Activated T-cell treated with anti-CD3 and anti-CD28 coated beads, Interleukin-2, amount 50 U/mL, for 24 hours (primary cell): ENCODE measurements at places on chromosomes 7 and 10.

- DNase-seq, result no peak
Observed at GRCh38 chr10:104862-105565, 30.2 kb upstream of the ZMYND11 start.

GRCh38 chr10:72013202-72013945 is 49.2 kb downstream of the CHST3 start:
- no peak for DNase-seq

DNA sequence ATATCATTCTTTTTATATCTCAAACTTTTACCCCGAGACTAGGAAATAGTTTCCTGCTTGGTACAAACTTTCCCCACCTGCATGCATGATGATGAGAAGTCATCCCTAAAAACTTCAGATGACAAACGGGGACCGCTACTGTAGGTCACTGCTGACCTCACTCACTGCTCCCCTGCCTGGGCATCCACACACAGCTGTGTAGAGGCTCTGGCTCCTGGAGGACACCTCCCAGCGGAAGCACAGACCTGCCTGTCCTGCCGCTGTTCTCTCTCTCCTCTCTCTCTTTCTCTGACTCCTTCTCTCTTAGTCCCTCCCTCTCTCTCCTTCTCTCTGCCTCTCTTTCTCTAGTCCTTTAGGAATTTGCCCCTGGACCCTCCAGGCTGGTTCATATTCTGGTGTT is 202.9 kb upstream of the PITRM1 start:
- no peak for DNase-seq

DNA sequence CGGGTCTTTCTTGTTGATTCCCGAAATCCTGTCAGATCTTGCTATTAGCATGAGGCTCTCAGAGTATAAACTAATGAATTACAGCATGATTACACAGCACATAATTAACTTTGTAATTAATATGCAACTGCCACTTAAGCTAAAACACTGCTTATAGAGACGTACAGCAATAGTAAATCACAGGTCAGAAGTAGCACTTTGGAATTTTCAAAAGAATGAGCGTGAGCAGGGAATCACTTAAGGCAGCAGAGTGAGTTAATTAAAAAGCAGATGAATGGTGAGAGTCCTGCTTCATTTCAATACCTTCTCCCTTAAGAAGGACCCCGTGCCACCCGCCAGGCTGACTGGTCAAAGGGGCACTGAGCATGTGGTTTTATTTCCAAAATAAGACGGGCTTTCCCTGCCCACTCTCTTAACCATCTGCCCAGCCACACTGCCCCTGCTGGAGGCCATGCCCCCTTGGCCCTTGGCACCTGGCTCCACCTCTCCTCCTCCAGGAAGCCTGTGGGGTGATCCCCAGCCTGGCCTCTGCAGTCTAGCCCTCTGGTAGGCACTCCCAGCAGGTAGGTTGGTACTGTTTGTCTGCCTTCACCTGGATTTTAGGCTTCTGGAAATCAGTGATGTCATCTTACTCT is 117.8 kb downstream of the ZMIZ1 start:
- DNase-seq, result no peak

GRCh38 chr7:30202671-30203070 is 67.9 kb downstream of the MTURN start:
- no peak for DNase-seq

DNA sequence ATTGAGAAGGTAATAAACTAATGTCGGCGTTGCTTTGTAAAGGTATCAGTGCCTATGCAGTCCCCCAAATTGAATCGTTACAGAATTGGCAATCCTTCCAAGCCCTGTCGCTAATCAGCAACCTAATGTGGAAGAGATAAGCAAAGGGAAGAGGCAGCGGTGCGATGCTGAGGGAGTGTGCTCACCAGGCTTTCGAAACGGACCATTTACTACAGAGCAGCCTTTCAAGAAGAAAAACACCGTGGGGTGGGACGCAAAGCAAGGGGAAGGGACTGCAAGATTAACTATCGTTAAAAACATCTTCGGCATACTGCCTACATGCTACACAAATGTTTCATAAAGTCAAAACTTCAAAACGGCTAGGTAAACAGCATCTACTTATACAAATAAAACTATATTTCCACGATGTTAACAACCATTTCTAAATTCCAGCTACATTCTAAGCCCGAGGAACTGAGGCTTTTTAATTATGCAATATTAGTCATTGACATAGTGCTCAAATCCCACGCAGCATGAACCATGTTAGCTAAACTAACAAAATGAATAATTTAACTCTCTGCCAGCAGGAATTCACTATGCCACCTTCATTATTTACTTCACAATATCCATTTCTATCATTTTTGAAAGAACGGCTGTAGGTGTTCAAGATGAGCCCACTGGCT is 85.2 kb downstream of the CHCHD3 start:
- DNase-seq, result no peak

GRCh38 chr7:55100544-55101327 is 81.9 kb downstream of the EGFR start:
- DNase-seq, result no peak

- no peak for DNase-seq
Observed at GRCh38 chr10:121914661-121915060, 13.2 kb downstream of the ATE1 start.

DNA sequence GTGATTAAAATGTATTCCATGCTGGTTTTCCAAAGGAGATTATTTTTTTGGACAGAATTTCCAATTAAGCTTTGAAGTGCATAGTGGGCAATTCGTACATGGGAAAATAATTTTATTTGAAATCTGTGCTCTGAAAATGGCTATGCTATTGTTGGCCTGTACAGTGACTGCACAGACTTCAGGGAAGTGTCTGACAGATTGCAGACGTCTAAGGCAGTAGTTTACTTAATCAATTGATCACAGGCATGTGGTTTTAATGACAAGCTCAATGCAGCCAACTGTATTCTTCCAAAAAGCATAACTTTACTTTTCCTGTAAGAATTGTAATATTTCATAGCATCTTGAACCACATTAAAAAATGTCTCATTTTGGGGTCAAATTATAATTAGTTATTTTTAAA is 102.0 kb downstream of the SEMA3C start:
- no peak for DNase-seq

DNA sequence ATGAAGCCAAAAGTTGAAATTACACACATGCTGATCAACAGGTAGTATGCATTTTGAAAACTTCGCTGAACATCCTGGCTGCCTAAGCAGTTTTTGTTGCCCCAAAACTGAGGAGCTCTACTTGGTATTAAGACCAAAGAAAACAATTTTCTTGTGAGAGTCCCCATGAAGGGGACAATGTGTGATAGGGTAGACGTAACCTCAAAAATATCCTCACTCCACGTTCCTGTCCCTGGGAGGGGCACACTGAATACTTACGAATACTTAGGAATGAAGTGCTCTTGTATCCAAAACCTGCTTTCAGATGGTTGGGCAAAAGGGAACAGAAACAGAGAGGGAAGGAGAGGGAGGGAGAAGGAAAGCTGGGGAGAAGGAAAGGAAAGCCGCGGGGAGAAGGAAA is 24.7 kb downstream of the CCDC6 start:
- no peak for DNase-seq

DNA sequence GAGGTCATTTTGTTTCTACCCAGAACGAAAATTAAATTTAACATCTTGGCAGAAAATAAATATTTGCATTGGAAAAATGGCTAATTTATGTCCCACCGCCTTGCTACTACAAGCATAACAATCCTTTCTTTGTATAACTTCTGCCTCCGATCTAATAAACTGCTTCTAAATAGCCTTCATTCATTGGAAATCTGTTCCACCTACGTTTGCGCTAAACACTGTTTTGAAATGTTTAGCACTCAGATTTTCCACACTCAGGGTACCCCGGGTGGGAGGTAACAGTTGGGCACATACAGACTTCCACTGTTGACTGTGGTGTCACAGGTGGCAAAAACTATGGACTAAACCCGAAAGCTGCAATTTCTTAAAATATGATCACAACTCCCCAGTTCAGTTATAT is 96.4 kb downstream of the FGFR2 start:
- DNase-seq, result no peak

GRCh38 chr7:49397750-49398149 is 375.7 kb upstream of the VWC2 start:
- DNase-seq, result no peak

DNA sequence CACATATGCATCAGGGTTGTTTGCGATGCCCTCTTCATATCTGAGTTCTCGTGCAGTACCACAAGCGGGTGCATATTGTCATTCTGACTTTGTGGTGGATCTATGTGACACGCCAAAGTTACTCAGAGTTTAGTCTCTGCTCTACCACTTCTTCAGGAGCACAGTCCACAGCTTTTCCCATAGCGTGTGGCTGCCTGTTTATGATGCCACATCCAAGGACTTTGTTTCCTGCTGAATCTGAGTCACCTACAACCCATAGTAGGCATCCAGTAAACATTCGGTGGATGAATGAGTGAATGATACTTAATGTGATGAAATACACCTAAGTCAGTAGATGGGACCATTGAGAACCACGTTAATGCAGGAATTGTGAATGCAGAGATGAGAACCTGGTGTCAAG is 15.0 kb downstream of the ADRA2A start:
- no peak for DNase-seq

DNA sequence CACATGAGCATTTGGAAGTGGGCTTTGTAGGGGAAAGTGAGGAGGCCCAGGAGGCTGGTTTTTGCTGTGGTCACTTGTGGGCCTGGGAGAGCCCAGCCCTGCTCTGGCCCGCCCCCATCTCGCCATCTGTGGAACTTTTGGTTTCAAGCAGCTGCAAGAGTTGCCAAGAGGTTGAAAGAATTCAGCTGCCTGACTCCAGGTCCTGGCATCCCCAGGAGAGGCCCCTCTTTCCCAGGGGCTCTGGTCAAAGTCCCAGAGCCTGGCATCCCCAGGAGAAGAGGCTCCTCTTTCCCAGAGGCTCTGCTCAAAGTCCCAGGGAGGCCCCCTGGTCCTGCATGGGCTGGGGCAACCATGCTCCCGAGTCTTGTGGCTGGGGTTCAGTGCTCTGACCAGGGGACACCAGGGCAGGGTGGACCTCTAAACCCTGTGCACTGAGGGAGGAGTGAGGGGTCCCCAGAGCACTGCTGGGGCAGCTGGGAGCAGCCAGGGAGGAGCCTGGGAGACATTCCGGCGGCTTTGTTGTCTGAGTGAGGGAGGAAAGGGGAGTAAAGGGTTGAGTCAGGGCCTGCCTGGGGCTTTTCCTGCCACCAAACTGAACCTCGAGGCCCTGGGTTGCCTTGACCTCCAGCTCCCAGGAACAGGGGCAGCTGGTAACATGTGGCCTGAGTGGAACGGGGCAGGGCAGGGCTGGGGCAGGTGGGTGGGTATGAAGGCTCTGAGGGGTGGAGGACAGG is 27.7 kb upstream of the CSGALNACT2 start:
- no peak for DNase-seq

GRCh38 chr7:1530946-1531262 is 402 bp downstream of the MAFK start:
- no peak for DNase-seq

DNA sequence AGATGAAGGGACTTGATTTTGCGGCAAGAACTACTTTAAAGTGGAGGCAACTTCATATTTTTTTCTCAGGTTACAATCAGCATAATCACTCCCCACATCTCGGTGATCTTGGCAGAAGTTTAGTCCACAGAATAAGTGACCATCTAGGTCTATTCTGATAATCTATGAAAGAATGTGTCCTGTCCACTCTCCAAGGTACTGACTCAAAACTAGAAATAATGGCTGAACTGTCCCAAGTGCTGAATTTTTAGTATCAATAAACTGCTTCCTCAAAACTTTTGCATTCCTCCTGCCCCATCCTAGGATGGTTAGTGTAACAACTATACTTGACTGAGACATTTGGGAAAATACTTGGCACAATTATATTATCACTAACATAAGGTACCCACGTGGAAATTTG is 10.9 kb upstream of the CHRM2 start:
- DNase-seq, result no peak

DNA sequence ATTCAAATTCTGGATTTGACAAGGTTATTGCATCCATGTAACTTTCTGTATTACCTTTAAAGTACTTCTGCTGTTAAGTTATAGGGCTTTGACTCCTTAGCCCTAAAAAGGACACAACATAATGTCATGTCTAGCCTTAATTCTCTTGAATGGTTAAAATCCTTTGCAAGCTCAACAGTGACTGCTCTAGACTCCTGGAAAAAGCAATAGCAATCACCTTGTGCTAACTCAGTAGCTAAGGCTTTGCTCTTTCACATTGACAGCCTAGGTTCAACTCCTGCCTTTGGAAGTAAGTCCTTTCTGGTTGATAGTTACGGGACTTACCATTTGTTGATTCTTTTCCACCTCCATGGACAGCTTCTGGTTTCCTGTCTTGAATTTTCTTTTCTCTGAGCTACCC is 16.1 kb upstream of the CREB3L2 start:
- no peak for DNase-seq

- DNase-seq, result no peak
Observed at GRCh38 chr7:16592395-16592794, 53.2 kb downstream of the ANKMY2 start.

GRCh38 chr10:73590881-73591799 is at the start of gene USP54:
TSS of gene USP54 (minus strand) at chr10:73591342. CDS start at chr10:73575658, 15,684 bp downstream.
- no peak for DNase-seq

- no peak for DNase-seq
Observed at GRCh38 chr7:91796122-91796521, 84.4 kb downstream of the MTERF1 start.

DNA sequence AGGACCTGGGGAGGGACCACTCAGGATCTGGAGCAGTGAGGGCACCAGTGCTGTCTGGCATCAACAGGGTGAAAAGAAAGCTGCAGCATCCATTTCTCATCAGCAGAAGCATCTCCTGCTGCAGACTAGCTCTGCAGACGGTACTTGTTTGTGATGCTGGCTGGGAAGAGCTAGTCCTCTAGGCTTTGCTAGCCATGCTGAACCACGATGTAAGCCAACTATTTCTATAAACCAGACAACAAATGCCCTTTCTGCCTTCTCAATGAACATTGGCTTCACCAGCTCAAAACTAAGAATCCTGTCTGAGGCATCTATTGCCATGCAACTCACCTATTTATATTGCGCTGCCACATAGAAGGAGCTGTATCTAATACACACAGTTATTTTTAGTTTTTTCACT is 65.6 kb downstream of the CTTNBP2 start:
- no peak for DNase-seq

- DNase-seq, result peak; percentile 82
Observed at GRCh38 chr10:79322616-79323543, 24.4 kb upstream of the PPIF start.

GRCh38 chr7:108034586-108034985 is 31.6 kb upstream of the LAMB1 start:
- no peak for DNase-seq

GRCh38 chr10:103147645-103148044 is 45.4 kb downstream of the NT5C2 start:
- DNase-seq, result no peak

DNA sequence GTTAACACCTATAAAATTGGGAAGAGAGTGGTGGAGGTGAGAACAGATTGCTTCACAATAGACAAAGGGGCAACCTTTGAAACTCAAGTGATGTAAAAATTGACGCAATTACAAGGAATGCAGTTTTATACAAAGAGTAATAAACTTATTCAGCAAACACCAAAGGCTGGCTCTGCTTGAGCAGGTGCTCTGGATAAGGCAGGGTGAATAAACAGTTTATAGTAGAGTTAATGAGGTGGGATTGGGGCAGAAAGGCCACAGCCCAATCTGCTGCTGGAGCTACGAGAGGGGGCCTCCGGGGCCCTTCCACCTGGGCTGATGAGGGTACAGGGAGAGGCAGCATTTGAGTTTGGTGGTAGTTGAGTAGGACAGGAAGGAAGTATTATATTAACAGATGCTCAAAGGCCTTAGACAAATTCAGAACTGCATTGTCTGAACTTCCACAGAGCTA is 6.0 kb downstream of the MUC12 start:
- no peak for DNase-seq

- DNase-seq, result no peak
Observed at GRCh38 chr10:18261768-18262231, 121.6 kb downstream of the CACNB2 start.
